ENCODE measurements at places on chromosomes 4 and X.

GRCh38 chr4:27428661-27429060 lies 568.0 kb downstream of the STIM2 start:
- DNase-seq = no peak

DNA sequence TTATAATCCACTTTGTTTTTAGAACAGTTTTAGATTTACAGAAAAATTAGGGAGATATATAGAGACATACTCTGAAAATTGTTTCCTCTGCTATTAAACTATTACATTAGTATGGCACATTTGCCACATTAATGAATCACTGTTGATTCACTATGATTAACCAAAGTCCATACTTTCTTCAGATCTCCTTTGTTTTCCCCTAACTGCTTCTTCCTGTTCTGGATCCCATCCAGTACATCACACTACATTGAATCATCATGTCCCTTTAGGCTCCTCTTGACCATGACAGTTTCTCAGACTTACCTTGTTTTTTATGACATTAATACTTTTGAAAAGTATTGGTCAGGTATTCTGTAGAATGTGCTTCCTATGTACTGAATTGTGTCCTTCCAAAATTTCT lies 109.2 kb upstream of the EDNRA start:
- DNase-seq = no peak

DNA sequence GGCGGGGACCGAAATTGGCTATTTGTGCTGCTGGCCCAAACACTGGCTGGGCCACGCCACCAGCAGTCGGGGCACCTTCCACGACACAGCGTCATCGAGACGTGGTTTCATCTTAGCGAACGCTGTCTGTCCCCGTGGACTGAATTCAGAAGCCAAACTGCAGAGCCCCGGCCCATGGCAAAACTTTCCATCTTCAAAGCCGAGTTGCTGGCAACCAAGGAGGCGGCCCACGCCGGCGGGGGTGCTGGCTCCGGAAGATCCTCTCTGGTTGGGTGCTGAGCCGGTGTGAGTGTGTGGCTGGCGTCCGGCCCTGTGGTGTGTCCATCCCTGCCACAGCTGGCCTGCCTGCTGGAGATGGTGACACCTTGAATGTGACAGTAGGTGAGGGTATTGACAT lies 96.6 kb upstream of the ADRA2C start:
- no peak for DNase-seq

- DNase-seq = no peak
Measured at GRCh38 chr4:165905405-165906027, 32.5 kb downstream of the TLL1 start.

DNA sequence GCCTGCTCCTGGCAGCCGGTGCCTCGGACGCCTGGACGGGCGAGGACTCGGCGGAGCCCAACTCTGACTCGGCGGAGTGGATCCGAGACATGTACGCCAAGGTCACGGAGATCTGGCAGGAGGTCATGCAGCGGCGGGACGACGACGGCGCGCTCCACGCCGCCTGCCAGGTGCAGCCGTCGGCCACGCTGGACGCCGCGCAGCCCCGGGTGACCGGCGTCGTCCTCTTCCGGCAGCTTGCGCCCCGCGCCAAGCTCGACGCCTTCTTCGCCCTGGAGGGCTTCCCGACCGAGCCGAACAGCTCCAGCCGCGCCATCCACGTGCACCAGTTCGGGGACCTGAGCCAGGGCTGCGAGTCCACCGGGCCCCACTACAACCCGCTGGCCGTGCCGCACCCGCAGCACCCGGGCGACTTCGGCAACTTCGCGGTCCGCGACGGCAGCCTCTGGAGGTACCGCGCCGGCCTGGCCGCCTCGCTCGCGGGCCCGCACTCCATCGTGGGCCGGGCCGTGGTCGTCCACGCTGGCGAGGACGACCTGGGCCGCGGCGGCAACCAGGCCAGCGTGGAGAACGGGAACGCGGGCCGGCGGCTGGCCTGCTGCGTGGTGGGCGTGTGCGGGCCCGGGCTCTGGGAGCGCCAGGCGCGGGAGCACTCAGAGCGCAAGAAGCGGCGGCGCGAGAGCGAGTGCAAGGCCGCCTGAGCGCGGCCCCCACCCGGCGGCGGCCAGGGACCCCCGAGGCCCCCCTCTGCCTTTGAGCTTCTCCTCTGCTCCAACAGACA lies 4.4 kb downstream of the SOD3 start:
- no peak for DNase-seq

DNA sequence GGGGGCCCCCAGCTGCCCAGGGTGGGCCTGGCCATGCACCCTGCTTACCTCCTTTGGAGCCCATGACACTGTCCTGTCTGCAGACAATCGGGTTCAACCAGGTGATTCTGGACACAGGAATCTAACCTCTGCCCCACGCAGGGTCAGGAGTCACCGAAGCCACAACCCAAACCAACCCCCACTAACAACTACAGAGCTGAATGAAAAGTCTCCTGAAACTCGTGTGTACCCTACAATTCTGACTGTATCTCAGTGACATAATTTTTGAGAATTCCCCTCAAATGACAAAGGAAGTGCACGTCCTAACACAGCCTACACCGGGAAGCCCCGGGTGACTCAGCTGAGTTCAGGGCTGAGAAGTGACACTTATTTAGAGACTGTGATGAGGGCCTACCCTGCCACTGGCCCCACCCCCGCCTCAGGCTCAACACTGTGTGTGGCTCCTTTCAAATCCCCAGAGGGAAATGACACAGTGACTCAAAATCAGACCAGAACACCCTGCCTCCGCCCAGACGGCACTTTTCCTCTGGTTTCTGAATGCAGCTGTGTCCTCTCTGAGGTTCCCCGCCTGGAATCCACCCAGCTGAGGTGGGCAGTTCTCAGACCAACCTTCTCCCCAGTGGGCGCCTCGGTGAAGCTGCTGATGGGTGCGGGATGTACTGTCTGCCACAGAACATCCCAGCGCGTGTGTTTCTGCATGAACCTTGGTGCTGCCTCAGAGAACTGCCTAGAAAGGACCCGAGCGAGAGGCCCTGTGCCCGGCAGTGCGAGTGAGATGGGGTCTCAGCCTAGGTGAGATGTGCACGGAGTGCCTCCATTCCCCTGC lies 9.9 kb downstream of the TNIP2 start:
- DNase-seq = peak; percentile 86

DNA sequence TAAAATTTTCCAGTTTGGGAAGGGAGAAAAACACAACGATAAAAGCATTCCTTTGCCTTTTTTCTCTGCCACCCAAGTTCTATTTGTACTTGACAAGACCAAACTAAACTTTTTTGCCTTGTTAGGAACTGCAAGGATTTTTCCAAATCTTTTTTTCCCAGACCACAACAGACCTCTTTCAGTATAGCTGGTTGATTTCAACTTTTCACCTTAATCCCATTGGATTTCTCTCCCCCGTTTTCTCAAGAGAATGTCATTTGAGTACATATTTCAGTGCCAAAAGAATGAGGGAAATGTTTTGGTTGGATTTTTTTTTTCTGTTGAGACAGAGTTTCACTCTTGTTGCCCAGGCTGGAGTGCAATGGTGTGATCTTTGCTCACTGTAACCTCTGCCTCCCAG lies 18.5 kb upstream of the SGMS2 start:
- no peak for DNase-seq

DNA sequence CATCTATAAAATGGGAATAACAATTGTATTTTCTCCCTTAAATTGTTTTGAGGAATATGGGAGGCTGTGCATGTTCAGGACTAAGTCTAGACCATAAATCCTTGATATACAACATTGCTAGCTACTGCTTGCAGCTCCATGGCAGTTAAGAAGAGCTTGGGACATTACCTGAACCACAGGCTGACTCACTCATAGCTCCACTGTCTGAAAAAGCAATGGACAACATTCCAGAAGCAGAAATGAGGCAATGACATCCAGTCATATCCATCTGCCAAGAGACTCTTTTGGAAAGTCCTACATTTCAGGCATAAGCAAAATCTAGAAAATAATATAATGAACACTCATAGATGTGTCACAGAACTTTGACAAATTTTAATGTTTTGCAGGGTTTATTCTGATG lies 167.3 kb upstream of the LEF1 start:
- DNase-seq = no peak
